NCI-H1694 (cell line): ENCODE measurements at places on chromosomes 7 and 10.

GRCh38 chr7:106022193-106022821 is 59.2 kb downstream of the CDHR3 start:
- peak; percentile 94 for DNase-seq

GRCh38 chr10:127012071-127012768 is 107.0 kb downstream of the DOCK1 start:
- DNase-seq, result no peak

- DNase-seq, result no peak
Measured at GRCh38 chr7:133394369-133394768, 141.5 kb downstream of the EXOC4 start.

- no peak for DNase-seq
Measured at GRCh38 chr10:55019439-55019838, 218.4 kb upstream of the PCDH15 start.

- DNase-seq, result no peak
Measured at GRCh38 chr10:49651917-49652316, 27.5 kb upstream of the C10orf53 start.

GRCh38 chr10:46229144-46229563 is 57.6 kb upstream of the ANTXRL start:
- peak; percentile 49 for DNase-seq

DNA sequence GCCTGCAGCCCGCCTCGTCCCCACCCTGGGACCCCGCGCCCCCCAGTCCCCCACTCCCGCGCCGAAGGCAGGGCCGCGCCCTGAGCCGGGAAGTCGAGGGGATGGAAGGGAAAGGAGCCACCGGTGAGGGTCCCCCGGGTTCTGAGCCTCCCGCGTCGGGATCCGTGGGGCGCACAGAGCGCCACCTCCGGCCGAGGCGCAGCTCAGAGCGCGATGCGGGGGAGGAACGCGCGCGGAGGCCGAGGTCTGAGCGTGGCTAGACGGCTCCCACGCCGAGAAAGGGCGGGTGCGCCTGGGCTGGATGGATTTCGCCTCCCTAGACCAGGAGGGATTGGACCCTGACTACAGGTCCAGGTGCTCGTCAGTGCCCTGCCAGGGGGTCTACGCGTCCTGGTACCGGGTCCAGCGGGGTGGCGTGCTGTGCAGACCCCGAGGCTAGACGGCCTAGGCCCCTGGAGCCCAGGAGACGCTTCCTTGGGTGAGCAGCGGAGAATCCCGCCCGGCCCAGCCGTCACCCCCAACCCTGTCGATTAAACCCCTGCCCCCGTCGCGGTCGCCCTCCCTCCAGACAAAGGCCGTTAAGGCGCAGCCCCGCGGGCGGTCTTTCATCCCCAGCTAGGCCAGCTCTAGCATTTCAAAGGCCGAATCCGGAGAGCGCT is 986 bp upstream of the PDGFA start:
- no peak for DNase-seq

DNA sequence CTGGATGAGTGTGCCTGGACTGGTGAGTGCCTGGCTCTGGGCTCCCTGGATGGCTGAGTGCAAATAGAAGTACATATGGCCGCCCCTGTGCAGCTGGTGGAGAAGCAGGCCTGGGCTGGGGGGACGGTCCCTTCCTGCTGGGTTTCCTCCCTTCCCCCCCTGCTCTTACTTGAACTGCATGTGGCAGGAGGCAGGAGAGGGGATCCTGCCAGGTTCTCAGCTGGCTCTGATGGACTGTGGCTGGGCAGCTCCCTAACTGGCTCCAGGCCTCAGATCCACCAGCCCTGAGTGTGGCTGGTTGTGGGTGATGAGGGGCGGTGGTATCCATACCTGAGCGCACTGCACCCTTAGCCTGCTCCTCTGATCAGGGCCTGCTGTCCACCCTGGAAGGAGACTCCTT is 26.9 kb downstream of the ADCY1 start:
- no peak for DNase-seq

DNA sequence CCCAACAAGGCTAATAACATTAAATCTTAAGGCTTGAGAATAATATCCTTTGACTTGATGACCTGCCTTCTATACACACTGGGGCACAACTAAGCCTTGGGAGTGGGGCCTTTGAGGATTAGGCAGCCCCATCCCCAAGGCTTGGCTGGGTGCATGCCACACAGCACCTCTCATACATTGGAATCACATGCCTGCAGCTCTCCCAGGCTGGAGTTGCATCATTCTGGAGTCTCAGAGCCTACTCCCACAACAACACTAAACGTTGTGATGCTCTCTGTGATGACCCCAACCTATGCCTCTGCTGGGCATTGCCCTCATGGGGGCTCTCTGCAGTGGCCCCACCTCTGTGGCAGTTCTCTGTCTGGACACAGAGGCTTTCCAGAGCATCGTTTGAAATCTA is 31.9 kb upstream of the SGCE start:
- no peak for DNase-seq

DNA sequence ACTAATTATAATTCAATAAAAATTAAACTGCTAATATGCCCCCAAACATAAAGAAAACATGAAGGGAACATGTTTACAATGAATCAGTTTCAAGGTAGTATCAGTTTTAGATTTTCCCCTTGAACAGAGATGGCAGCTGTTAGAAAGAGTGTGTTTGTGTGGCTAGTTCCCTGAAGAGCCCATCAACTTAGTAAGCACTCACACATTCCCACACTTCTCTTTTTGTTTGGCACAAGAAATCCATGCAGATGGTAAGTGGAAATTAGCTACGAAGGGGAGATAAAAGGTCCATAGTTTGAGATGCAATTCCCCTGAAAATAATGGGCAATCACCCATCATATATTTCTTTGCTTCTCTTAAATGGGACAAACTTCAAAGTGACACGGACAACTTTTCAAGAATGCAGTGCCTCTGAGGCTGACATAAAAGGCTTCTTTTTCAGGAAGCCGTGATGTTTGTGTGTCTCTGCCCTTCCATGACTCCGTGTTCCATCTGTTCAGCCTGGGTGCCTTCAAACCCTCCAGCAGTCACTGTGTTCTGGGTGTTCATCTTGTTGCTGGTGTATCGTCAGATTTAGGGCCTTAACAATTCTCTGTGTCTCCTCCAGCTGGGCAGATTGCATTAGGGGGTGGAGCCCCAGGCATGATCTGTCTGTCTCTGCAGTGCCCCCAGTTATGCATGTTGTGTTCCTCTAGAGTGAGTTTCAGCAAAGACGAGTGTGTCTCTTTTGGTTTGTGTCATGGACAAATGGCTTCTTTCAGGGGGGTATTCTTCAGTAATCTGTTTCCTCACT is 259.5 kb upstream of the NPY start:
- no peak for DNase-seq

GRCh38 chr10:16586358-16587138 is 64.9 kb upstream of the C1QL3 start:
- DNase-seq, result no peak

GRCh38 chr7:69739931-69740431 is 141.7 kb downstream of the AUTS2 start:
- peak; percentile 54 for DNase-seq

DNA sequence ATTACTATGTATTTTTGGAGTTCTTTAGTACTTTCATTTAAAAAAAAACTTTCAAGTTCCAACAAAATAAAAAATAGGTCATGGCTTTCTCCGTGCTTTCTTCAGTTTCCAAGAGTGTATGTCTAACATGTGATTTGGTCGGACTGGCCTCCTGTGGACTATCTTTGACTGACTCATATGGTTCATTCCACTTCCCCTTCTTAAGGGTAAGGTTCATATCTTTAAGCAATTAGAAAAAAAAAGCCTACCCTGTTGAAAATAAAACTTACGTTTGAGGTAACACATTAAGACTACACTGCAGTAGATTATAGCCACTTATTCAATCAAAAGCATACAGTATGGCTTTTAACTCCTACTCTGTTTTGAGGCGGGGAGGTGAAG is 112.8 kb upstream of the AHR start:
- no peak for DNase-seq

GRCh38 chr7:32458025-32458424 is 32.2 kb downstream of the LSM5 start:
- DNase-seq, result no peak
